Karpas-422 (cell line): ENCODE measurements at places on chromosomes 2 and 18. TPM values are rescaled to one million over a fixed set of nuclear protein-coding genes. Genes with fewer than 3 reads are reported as not detected.

The RBM43 gene
- total RNA-seq, result 3.7 and 4.5 TPM in 2 replicates

The SIX2 gene
- not detected in 2 replicates for total RNA-seq

The PLCL1 gene
- total RNA-seq, result not detected in 2 replicates

DNA sequence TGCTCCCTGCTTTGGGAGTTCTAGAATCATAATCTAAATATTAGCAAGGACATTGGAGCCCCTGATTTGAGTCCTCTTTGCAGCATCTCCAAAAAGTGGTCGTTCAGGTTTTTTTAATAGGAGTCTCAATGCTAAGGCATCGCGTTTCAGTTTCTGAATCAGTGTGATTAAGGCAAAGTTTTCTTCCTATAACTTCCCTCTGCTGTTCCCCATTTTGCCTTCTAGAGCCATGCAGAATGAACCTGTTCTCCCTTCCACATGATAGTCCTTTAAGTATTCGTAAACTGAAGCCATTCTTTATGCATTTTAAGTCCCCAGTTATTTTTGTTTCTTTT lies 159.5 kb downstream of the PTGR3 start:
- no peak for DNase-seq

GRCh38 chr2:163264341-163264740 lies 425.8 kb upstream of the KCNH7 start:
- DNase-seq, result no peak

- DNase-seq, result no peak
Observed at GRCh38 chr2:162490052-162490717, 146.3 kb downstream of the GCA start.

GRCh38 chr2:106759966-106760365 lies 126.0 kb downstream of the ST6GAL2 start:
- no peak for DNase-seq

DNA sequence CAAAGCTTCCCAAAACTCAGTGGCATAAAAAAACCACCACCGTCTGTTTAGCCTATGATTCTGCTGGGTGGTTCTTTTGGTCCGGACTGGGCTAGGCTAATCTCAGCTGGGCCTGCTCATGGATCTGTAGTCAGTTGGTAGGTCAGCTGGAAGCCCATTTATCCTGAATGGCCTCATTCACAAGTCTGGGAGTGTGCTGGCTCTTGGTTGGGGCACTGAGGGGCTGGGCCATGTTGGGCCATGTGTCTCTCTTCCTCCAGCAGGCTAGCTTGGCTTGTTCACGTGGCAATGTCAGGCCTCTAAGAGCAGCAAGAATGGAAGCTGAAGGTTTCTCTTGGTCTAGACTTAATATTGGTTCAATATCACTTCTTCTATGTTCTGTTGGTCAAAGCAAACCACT lies 95.7 kb upstream of the HS6ST1 start:
- no peak for DNase-seq

GRCh38 chr2:10486091-10486490 lies 38.0 kb upstream of the ODC1 start:
- DNase-seq, result no peak

GRCh38 chr18:40984856-40985255 lies 970.2 kb upstream of the PIK3C3 start:
- DNase-seq, result no peak

DNA sequence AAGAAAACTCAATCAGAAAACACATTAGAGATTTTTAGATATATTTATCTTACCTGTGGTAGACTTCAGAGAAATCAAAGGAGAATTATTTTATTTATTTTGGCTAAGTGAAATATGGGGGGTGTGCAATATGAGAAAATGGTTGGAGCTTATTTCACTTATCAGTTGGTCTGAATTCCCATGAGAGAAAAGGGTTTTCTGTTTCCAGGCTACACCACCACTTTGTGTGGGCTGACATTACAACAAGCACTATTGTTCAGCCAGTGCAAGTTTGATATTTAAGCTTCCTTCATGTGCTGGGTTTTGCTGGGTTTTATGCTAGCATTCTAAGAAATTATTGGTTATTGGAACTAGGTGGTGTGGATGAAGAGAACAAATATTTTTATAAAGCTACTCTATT lies 33.5 kb downstream of the RMND5A start:
- DNase-seq, result no peak

DNA sequence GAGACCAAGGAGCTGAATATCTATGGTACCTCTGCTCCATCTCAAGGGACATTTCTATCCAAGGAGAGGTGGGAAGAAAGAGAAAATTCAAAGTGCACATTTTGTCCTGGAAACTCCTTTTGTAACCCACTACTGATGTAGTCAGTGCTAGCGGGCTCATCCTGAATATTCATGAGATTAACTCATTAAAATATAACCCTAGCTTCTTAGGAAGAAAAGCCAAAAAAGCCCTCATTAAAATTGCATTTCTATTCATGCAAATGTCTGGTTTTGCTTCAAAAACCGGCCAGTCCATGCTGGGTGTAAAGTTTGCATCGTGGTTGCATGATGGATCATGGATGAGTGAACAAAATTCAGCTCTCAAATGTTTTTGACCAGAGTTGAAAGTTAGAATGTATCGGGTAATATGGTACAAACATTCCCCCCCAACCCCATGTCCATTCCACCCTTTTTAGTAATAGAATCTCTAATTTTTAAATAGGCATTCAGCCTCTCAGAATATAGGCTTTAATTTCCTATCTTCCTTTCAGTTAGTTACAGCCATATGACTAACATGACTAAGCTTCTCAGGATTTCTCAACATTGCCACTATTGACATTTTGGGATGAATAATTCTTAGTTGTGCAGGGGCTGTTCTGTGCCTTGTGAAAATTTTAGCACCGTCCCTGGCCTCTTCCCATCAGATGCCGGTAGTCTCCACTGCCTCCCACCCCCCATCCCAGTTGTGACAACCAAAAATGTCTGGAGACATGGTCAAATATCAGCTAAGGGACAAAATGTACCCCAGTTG lies 104.2 kb upstream of the RND3 start:
- no peak for DNase-seq

DNA sequence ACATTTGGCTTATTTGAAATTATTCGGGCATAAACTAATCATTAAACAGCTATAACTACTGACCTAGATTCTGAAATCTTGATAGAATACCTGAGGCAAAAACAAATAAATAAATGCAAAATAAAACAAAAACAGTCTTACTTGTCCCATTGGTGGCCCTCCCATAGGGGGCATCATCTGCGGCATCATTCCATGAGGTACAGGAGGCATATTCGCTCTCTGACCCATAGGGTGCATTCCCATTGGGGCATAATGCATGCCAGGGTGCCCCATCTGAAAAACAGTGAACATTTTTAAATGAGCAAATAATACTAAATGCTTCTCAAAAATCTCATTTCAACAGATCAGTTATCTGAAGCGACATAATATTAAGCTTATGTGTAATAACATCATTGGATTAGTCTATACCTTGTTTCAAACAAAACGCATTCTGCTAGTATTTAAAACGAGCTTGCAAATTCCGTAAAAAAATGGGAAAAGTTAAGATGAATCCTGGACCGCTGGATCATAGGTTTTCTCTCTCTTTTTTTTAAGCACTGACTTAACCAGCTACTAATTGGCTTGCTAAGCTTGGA lies 1.3 kb downstream of the PRPF40A start:
- peak; percentile 74 for DNase-seq
